ENCODE measurements at places on chromosomes 2 and 18.
A peak's percentile ranks its signal among the peaks of the same experiment; 100 is the strongest.

- peak; percentile 56 for DNase-seq
Observed at GRCh38 chr2:234951664-234952269, at the start of gene SH3BP4. SH3BP4 (plus strand) TSS chr2:234952017; CDS start chr2:235035003, 82,986 bp downstream.

DNA sequence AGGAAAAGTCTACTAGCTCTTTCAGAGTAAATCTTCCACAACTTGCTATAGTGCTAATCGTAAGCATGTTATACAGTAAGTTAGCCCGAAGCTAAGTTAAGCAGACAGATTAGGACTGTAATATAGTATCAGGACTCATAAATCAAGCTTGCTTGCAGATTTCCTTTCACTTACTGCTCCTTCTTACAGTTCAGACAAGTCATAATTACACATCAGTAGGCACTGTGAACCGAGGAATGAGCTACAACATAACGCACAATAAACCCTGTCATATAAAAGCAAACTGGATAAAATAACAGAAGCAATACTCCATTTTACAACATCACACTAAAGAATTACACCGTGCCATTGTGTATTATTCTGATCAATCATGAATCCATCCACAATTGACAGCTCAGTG is 832.6 kb upstream of the ZEB2 start:
- DNase-seq = no peak

DNA sequence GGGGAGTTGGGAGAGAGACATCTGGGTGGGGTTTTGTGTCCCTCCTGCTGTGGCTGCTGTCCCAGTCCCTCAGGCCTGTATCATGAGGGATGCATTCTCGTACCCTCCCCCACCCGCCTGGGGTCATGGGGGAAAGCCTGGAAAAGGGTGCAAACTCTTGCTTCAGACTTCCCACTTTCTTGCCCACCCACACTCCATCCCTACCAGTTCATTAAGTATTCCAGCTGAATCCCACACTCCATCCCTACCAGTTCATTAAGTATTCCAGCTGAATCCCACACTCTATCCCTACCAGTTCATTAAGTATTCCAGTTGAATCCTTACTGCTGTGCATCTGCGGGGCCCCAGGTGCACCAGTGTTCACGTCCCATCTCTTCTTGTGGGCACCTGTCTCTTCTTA is 116.3 kb downstream of the ACAA2 start:
- DNase-seq = no peak

DNA sequence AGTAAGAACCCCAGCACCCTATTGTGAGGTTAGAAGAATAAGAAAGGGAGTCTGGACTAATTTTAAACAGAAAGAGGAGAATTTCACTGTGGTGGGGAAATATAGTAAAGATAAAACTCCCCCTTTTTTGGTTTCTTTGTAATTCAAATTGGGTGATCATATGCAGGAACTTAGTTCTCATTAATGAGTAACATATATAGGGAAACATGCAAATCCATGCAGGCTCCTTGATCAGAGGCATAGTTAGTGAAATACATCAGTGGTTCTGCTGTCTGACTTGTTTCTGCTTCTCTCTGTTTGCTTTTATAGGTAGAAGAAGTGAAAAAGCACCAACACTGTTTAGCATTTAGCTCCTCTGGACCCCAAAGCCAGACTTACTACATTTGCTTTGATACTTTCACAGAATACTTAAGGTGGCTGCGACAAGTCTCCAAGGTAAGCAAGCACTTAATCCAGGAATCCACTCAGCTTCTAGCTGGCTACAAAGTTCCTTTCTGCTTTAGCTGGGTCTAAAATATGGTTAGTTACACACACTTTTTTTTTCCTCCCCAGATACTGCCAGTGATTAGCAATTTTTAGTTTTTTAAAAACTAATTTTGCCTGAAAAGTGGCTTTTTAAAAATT is 123.2 kb downstream of the PHLPP1 start:
- DNase-seq = no peak

GRCh38 chr2:198098918-198099317 is 294.5 kb downstream of the PLCL1 start:
- no peak for DNase-seq

- no peak for DNase-seq
Observed at GRCh38 chr2:207845202-207845864, 75.6 kb upstream of the FZD5 start.

DNA sequence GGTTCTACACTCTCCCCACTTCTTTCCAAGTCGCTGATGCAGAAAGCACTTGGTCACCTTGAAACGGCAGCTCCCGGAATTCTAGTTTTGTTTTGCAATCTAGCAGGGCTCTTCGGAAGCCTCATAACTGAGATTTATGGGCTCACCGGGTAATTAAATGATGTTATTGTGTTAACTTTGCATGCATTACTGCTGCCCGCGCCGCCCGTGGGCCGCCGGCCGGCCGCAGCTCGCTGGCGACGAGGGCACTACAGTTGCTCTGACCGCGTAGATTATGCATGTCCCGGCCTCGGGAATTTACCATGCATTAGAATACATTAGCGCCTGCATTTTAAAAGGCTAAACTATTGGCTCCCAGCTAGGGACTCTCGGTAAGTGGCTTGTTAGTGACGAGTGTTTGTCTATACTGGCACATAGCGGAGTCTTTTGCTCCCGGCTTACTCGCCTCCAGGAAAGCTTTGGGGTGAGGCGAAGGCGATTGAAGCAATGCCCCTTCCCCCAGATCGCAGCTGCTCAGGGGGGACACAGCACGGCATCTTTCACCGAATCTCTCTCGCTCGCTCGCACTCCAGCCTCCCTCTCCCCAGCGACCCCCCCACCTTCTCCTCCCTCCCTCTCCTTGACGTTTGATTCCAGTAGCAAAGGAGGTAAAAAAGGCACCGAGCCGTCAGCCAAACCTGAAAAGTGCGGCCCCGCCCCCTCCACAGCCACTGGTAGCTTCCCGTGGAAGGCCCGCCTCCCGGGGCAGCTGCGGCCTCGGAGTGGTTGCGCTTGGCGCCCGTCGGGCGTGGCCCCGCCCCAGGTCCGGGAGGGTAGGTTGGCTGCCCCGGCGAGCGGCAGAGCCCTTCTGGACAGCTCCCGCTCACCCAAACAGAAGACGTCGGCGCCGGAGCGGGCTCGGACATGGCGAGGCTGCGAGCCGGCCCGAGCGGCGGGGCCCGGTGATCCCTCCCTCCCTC is at the start of gene ONECUT2:
ONECUT2 (plus strand) TSS at position 839 of the 959 bp plus-strand sequence. CDS start 343 bp downstream, outside the sequence.
- DNase-seq = peak; percentile 91

DNA sequence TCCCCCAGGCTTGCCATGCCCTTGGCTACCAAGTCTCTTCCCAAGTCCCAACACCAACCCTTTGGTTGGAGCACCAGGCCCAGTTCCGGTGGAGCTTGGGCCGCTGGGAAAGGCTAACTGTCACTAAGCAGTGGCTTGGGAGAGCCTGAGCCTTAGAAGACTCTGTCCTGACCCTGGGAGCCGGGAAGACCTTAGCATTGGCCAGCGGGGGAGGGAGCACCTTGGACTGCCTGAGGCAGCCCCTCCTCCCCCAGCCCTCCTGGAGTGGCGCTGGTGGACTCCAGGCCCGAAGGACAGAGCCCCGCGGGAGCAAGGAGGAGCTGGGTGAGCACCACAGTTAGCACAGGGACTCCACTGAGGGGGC is 62.5 kb upstream of the POMC start:
- no peak for DNase-seq

GRCh38 chr2:204197336-204198005 is 260.9 kb downstream of the ICOS start:
- DNase-seq = no peak

GRCh38 chr18:34701911-34702310 is 8.2 kb upstream of the DTNA start:
- DNase-seq = no peak

GRCh38 chr2:191153716-191154115 is 2.9 kb upstream of the STAT4 start:
- DNase-seq = no peak

GRCh38 chr18:3223356-3223755 is 3.6 kb upstream of the MYOM1 start:
- DNase-seq = no peak

Measured in hematopoietic multipotent progenitor cell treated with erythropoietin and hydrocortisone succinate and interleukin-3 and kit ligand, for 6 days (in vitro differentiated cells).